Left forelimb (tissue), 1 donor: ENCODE measurements at places on chromosomes 1 and 21.
A peak's percentile ranks its signal among the peaks of the same experiment; 100 is the strongest.

- no peak for DNase-seq
Measured at GRCh38 chr1:8421721-8422120, 103.8 kb downstream of the SLC45A1 start.

- no peak for DNase-seq
Measured at GRCh38 chr1:116256875-116257274, 116.2 kb upstream of the ATP1A1 start.

DNA sequence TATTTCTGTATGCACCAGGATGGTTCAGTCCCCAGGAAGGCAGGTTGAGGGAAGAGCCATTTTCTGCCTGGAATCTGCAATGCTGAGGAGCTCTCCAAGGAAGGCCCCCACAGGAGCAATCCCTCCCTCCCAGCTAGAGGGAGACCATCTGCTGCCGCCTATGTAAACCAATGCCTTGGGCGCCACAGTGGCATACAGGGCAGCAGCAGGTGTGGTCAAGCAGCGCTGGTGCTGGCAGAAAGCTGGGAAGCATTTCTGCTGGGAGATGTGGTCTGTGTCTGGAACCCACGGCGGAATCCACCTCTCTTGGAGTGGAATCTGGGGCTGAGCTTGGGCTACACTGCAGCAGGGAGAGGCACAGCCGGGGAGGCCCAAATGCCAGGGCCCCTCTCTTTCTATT is 283.3 kb downstream of the RRAGC start:
- peak; percentile 60 for DNase-seq

DNA sequence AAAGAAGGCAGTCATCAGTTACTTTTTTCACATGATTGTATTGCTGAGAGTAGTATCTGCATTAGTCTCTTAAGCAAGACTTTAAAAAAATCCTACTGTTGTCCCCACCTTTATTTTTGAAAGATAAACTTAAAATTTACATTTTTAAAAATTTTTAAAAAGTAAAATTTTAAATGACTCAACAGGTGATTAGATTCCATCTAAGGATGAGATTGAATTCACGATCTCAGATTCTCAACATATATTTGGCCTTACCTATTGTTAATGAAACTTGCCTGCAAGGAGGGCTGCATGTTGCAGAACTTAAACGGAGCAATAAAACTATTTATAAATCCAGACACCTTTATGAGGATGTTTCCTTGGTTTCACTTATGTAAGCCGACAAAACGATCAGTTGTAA is 75.2 kb downstream of the OLFML2B start:
- no peak for DNase-seq

DNA sequence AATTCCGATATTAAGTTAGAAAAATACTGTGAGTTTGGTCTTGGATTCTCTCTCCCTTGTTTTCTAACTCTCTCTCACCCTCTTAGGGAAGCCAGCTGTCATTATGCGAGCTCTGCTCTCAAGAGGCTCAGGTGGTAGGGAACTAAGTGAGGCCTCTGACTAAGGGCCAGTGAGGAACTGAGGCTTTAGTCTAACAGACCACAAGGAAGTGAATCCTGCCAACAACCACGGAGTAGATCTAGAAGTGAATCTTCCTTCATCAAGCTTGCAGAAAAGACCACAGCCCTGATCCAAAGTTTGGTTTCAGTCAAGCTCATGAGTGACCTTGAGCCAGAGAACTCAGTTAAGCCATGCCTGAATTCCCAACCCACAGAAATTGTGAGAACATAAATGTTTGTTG is 180.1 kb upstream of the PRMT6 start:
- DNase-seq = no peak

GRCh38 chr1:117572546-117572945 is 33.3 kb upstream of the TENT5C start:
- DNase-seq = peak; percentile 48

DNA sequence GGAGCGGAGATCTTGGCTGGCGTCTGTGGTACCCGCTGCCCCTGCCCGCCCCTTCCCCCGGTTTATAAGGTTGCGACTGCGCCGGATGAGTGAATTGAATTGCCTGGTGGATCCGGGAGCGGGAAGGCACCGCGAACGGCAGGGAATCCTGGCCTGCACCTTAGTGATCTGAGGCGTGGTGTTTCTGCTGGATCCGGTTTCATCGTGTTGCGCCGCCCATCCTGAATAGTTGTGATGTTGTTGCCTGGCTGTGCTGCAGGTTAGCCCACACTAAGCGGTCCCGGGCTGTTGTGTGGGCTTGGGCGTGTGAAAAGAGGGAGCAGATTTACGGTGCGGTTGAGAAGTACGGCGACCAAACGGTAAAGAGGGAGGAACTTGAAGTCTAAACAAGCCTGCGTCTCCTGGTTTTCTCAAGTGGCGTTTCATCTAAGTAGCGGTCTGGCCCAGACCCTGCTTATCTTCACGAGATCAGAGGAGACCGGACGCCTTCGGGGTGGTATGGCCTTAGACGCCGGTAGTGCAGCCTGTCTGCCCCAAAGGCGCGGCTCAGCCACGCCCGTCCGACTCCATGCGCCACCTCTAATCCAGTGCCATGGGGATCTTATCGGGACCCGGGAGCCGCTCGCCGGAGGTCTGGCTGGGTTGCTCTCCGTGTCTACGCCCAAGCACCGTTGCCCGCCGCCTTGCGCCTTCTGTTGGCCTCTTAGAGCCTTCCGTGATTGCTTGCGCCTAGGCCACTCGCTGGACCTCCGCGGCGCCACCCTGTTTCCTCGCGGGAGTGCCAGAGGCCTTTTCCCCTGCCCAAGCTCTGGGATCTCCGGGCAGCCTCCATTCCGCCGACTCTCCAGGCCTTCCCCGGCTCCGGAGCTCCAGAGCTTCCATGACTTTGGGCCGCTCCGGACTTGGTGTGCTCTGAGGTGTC is 87.5 kb upstream of the RHOU start:
- no peak for DNase-seq

- no peak for DNase-seq
Measured at GRCh38 chr1:228863776-228864175, 128.5 kb downstream of the RHOU start.

GRCh38 chr1:186016856-186017255 is 282.7 kb downstream of the HMCN1 start:
- DNase-seq = no peak

GRCh38 chr1:33687000-33687399 is 176.9 kb upstream of the HMGB4 start:
- no peak for DNase-seq

DNA sequence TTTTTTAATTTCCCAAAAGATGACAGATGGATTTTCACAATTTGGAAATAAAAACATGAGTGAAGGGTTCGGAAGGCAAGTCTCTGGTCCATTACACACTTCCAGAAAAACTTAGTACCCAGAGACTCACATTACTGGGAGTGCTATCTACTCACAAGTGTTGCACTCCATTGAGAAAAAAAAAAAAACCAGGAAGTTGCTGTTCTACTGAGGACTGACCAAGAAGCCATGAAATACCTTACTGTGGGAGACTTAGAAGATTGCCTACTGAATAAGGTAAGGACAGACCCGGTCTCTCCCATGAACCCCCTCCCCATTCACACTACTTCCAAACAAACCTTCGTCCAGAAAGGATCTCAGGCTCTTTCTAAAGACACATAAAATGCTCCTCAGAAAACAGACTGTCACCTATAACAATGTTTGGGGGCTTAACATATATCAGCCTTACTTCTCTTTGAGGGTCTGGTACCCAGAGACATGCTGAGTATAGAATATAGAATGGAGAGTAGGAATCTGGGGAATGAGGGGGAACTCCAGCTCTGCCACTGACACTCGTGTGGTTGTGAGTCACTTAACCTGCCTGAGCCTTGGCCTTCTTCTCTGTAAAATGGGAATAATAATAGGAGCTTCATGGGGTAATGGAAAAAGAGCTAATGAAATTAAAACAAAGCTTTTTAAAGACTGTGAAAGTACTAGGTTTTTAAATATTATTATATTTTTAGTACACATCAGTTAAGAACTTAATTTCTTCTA is 1.4 kb downstream of the MAB21L3 start:
- DNase-seq = no peak

DNA sequence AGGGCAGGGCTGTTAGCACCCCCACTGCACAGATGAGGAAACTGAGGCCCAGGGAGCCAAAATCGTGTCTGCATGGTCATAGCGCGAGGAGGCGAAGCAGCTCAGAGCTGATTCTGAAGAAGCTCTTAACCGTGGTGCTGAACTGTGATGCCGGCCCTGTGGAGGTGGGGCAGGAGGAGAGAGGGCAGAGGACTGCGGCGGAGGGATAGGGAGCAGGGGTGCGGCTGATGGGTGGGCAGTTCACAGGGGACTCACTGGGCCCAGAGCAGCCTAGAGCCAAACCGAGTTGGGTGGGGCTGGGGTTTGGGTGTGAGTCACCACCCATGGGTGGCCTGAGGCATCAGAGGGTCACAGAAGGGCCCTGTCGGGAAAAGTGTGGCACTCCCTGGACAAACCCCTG is 74.7 kb downstream of the RAP1GAP start:
- DNase-seq = no peak

DNA sequence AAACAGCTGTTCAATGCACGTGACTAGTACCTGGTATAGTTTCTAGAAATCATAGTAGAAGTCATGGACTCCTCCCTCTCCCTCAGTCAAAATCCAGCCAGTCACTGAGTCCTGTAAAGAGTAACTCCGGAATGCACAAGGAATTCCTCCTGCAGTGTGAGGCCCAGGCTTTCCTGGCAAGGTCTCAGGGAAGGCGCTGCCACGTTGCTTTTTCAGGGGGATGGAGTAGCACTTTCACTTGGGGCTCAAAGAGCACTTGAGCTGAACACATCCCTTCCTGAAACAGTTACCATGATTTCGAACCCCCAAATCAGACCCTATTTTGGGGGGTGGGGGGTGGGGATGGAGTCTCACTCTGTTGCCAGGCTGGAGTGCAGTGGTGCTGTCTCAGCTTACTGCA is 26.4 kb upstream of the LRRC8D start:
- DNase-seq = no peak

GRCh38 chr1:109930252-109930993 is 19.8 kb downstream of the CSF1 start:
- no peak for DNase-seq

GRCh38 chr1:62924983-62925790 is 141.3 kb downstream of the ATG4C start:
- no peak for DNase-seq

GRCh38 chr1:222697203-222697602 is 15.1 kb downstream of the AIDA start:
- no peak for DNase-seq

- DNase-seq = no peak
Measured at GRCh38 chr1:5886541-5887348, 105.5 kb downstream of the NPHP4 start.

DNA sequence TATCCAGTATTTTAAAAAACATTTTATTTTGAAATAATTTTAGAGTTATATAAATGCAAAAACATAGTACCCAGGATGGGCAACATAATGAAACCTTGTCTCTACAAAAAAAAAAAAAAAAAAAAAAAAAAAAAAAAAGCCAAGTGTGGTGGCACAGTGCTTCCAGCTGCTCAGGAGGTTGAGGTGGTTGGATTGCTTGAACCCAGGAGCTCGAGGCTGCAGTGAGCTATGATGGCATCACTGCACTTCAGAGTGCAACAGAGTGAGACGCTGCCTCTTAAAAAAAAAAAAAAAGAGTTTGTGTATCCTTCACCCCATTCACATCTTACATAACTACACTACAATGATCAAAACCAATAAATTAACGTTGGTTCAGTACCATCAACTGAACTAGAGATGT is 115.6 kb upstream of the KIF26B start:
- no peak for DNase-seq

DNA sequence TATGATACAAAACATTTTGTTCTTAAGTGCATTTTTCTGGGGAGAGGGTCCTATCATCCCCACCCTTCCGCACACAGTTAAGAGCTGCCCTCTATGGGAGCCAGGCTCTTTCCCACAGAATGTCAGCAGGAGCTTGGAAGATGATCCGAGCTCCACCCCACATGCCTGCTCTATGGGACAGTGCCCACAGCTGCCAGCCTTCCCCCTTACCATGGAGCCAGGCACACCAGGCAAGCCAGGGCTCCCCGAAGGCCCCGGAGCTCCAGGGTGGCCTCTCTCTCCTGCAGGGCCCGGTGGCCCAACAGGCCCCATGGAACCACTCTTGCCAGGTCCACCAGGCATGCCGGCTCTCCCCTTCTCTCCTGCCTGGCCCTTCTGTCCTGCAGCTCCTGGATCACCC is 10.4 kb upstream of the PEF1 start:
- DNase-seq = no peak

DNA sequence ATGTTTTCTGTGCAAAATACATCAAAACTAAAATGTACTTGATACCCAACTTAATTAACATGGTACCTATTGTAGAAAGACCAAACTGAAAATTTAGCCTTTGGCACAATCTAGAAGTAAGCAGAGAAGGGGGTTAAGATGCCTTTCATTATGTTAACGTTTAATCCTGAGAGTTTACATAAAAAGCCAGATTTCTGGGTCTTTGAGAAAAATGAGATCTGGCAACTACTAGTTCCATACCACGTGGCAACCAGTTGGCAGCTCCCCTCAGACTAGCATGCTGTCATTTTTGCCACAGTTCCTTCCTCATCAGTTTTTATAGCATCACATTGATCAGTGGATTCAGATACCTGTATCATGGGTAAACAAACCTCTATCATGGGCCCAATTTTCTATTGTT is 1.5 kb downstream of the RO60 start:
- no peak for DNase-seq

DNA sequence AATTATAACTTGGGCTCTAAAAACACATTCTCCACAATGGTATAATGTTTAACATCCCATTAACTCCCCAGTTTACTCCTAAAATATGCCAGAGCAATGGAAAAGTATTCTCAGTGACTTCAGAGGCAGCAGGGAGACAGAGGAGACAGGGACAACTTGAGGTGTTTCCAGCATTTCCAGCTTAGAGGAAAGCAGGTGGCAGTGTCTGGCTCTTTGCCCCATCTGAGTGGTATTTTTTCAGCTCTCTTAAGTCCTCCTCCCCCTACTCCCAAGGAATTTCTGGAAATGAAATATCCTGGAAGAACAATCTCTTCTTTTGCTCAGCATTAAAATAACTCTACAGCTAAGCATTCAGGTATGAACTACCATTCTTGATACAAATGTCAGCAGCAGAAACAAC is 10.8 kb upstream of the ERMAP start:
- no peak for DNase-seq

GRCh38 chr1:226388131-226388530 is 19.8 kb downstream of the PARP1 start:
- no peak for DNase-seq

DNA sequence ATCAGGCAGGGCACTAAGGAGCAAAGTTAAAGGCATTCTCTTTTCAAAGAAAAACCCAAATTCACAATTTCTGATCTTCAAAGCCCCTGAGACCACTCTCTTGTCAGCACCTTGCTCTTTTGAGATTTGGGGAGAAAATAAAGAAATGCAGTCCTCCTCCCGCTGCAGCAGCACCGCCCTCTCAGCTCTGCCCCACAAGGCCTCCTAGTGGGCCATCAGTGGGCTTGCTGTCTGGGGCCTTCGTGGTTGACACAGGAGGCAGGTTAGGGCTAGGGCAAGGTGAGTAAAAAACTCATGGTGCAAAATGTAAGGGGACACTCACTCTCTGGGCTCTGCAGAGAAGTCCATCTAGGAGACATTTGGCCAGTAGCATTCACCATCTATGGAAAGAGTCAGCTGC is 67.4 kb upstream of the CTTNBP2NL start:
- DNase-seq = peak; percentile 14

GRCh38 chr1:31781138-31781755 is 17.1 kb upstream of the ADGRB2 start:
- DNase-seq = no peak
